ENCODE measurements at places on chromosomes 7 and 10. TPM values are rescaled to one million over a fixed set of nuclear protein-coding genes. Genes with fewer than 3 reads are reported as not detected.

SLC4A2 gene
- 62.9 TPM for total RNA-seq

RGR gene
- total RNA-seq = 0.19 TPM

CALHM1 gene
- not detected for total RNA-seq

PROSER2 gene
- total RNA-seq = 0.52 TPM

PIK3AP1 gene
- 5.4 TPM for total RNA-seq

EBLN1 gene
- total RNA-seq = not detected

SPDYE1 gene
- total RNA-seq = not detected
